MM.1S (cell line): ENCODE measurements at places on chromosomes 5 and 9.
A peak's percentile ranks its signal among the peaks of the same experiment; 100 is the strongest.

- DNase-seq, result no peak
Measured at GRCh38 chr5:96640696-96641095, 21.5 kb upstream of the CAST start.

DNA sequence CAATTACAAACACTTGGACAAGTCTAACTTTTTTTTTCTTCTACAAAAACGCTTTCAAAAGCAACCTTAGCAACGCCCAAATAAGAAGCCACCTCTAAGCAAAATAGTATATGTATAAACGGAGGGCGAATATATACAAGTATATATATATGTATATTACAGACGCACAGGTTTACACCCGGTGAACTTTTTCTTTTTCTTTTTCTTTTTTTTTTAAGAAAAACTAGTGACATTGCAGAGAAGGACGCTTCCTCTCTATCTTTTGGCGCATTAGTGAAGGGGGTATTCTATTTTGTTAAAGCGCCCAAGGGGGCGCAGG is 200 bp downstream of the NPR3 start:
- no peak for DNase-seq

GRCh38 chr9:111917201-111917600 is 20.6 kb downstream of the UGCG start:
- no peak for DNase-seq

- DNase-seq, result no peak
Measured at GRCh38 chr5:35061211-35061770, 13.5 kb upstream of the AGXT2 start.

DNA sequence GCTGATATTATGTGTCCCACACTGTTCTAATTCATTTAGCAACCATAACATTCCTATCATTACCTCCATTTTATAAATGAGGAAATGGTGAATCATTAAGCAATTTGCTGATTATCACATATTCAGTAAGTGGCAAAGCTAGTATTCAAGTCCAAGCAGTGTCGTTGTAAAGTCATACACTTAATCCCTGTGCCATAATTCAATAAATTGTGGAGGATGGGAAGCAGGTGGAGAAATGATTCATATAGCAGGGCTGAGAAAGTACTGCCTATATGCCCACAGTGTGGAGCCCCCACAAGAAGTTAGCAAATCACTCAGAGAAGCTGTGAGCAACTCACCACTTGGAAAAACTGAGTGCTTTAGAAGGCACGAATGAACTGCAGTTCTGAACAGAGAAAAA is 691.0 kb downstream of the PTPRD start:
- DNase-seq, result no peak

DNA sequence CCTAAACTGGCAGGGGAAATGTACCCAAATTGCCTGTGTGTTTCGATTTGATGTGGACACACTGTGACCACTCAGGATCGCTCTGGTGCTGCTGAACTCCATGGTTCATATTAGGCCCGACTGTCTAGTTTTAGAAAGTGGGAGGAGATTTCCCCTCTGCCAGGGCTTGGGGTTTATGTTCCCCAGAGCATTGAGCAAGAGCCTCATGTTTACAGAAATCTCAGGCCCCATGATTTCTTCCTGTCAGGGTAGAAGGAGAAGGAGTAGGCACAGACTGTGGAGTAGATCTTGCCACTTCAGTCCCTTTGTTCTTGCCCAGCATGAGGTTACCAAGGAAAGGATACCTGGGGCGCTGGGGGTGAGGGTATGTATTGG is 40.8 kb upstream of the GLRX start:
- no peak for DNase-seq

- no peak for DNase-seq
Measured at GRCh38 chr5:172344855-172345409, 61.4 kb upstream of the UBTD2 start.

- no peak for DNase-seq
Measured at GRCh38 chr5:97877588-97877987, 694.5 kb upstream of the RIOK2 start.

GRCh38 chr5:24805230-24805629 is 160.5 kb upstream of the CDH10 start:
- no peak for DNase-seq

DNA sequence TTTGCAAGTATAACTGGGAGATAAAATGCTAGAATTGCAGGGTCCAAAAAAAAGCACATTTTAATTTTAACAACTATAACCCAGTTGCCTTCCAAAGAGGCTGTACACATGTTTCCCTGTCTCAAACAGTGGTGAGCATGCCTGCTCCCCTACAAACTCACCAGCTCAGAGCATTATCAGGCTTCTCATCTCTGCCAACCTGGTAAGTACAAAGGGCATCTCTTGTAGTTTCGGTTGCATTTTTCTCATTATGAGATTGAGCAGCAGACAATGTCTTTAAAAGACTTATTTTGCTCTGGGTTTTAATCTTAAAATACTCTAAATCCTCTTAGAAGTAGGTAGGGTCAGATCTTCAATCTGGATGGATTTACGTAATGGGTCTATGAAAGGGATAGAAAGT is 107.1 kb upstream of the MSX2 start:
- DNase-seq, result peak; percentile 57

DNA sequence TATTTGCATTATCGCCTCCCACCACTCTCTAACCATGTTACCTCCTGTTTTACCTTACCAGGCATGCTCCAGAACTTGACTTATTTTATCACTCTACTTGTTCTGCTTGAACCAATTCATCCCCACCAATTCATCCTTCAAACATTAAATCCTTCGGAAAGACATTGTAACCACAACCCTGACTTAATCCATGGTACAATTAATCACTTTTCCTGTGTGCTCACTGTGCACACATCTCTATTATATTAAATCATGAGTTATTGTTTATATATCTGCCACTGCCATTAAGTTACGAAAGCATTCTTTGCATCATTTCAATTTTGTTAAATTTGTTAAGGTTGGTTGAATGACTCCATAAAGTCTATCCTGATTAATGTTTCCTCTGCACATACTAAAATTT is 7.4 kb upstream of the C5orf46 start:
- DNase-seq, result no peak

- peak; percentile 9 for DNase-seq
Measured at GRCh38 chr9:13213337-13213736, 66.2 kb downstream of the MPDZ start.

GRCh38 chr9:78746010-78746409 is 449.1 kb downstream of the PSAT1 start:
- no peak for DNase-seq

- DNase-seq, result no peak
Measured at GRCh38 chr9:114511978-114512874, 7.0 kb upstream of the WHRN start.

GRCh38 chr5:171968531-171968930 is 37.9 kb downstream of the FBXW11 start:
- DNase-seq, result no peak

DNA sequence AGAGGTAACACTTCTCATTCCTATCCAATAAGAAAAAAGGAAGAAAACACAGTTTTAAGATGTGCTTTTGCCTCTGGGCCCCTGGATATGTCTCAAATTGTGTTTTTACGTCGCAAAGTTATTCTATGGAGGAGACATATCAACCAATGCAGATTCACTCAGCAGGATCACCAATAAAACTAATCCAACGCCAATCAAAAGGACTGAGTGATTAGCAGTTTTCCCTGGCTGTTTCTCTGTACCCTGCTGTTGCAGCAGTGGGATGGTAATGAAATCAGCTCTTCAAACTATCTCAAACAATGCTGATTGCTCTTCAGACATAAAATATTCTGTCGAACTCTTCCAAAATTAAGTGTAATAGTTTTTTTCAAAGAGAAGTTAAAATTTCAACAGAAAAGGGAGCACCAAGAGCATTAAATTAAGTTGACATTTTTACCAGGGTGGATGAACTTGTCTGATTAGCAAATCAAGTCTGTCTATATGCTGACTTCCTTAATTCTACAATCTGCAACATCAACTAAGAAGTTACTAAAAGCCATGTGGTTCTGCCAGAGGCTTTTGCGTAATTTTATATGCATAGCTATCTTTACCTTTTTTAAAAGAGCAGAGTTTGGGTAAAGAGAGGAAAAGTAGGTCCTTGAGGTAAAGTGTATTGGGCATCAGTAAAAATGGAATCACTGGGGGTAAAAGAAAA is 9.7 kb upstream of the HK3 start:
- no peak for DNase-seq

DNA sequence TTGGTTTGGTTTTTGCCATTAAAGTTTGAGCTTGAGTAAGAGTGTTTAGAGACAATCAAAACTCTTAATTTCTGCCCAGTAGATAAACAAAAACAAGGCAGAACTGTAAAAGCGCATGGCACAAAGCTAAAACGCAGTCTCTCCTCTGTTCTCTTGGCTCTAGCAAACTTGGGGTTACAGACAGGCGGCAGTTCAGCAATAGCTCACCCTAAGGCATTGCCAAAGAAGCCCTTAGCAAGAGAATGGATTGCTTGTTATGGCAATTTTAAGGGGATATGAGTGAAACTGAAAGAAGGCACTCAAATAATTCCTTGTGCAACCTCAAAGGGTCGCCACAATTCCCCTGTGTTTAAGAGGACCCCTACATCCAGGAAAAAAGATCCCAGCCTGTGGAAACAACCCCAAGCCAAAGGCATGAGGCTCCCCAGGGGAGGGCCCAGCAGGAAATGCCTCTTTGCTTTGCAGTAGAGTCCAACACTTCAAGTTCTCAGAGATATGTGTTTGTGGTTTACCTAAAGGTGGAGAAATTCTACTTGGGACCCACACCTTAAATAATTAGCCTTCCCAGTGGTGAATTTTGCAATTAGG is 317.0 kb upstream of the MPDZ start:
- DNase-seq, result no peak

DNA sequence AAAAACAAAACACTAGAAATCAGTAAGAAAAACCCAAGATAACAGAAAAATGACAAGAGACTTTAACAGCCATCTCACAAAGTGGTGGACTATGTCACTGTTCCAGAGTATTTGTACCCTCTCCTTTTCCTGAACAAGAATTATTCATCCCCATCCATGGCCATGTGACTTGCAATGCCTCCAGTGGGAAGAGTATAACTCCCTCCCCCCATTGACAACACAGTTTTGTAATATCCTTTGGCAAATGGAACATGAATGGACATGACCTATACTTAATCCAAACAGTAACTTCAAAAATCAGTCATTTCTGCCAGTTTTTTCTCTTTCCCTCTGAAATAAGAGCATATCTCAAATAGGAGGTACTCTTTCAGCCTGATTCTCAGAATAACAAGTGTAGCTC is 33.9 kb downstream of the PTBP3 start:
- no peak for DNase-seq

DNA sequence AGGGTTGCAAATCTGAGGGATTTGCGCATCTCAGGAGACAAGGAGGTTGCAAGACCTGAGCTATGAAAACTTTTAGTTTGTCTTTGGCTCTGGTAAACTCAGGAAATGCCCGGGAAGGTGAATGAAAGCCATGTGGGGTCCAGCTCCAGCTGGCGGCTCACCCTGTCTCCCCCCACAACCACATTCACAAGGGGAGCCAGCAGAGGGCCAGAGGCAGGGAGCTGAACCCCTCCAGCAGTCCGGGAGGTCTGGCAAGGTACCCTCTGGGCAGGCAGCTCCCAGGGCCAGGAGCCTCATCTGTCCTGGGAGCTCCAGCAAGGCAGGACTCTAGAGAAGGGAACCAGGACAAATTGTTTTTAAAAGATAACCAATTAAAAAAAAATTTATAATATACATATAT is 2.5 kb upstream of the FGFR4 start:
- DNase-seq, result no peak

DNA sequence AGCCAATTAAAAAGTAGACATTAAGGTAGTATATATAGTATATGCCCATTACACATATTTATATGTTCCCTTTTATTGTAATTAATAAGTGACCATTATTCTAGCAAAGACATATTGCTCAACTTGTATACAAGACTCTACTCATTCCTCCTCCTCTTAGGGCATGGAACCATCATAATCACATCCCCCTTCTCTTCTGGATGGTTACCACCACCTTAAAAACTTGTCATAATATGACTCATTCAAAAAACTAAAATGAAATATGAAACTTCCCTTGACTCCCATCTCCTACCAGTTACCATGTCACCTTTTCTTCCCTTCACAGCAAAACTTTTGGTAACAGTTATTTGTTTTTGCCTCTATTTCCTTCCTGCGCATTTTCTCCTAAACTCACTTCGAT is 438.7 kb downstream of the KDM4C start:
- no peak for DNase-seq

DNA sequence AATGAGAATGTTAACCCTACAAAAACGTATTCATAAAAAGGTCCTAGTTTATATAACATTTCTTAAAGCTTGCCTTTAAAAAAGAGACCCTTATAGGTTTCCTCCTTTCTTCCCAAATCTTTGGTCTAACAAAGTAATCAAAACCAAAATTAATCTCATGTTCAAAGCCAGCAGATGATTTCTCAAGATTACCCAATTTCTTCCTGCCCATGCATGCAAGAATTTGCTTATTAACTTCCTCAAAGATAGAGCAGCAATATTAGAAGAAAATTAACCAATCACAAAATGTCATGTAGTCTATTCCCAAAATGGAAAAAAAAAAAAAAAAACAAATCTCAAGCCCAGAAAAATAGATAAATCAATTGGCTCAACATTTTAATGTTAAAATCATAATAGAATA is 114.9 kb downstream of the MLLT3 start:
- DNase-seq, result no peak

DNA sequence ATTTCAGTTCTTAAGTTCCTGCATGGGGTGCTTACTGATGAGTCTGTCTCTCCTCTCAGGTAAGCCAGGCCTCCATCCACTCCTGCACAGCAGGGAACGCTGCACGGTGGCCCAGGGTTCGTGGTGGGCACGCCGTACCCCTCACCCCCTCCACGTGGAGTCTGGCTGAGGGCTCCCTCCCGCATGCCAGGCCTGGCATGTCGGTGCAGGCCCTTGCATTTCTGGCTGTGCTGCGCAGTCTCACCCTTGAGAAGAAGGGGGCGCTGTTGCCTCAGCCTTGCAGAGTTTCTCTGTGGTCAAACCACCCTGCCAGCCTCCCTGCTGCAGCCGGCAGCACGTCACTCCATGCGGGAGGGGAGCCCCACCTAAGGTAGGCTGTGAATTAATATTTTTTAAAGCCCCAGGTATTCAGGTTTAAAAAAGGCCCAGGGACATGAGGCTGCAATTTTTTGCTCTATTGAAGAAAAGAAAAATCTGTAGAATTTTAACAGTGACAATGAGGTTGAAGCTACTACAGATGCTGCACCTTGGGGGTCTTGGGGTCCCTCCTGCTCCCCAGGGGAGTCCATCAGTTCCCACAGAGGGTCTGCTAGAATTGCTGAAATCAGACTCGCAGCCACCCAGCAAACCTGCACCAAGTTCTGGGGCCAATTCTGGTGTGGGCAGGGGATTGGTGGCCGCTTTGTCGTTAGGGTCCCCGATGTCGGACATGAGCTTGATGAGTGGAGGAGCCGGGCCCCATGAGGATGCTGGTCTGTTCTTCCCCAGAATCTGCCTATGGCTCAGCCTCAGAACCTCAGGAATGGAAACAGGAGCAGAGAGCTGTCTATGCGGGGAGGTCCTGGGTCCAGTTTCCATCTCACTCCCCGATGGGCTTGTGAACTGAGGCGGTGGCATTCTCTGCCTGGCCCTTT is 52.6 kb downstream of the TENT4A start:
- peak; percentile 77 for DNase-seq

DNA sequence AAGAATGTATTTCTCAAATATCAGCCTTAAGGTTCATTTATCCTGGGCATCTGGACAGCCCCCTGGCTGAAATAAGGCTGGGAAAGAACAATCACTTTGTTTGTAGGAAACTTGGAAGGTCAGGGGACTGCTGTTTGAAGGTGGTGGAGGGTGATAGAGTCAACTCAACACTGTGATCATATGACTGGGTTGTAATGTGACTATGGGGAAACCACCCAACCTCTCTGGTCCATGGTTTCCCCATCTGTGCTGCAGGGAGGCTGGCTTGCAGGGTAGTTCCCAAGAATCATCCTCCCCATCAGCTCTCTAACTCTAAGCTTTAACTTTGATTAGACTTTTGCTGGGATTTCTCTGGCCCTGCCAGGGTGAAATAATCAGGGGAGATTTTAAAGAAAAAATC is 10.0 kb downstream of the INSYN2B start:
- DNase-seq, result no peak
